ENCODE measurements at places on chromosomes 12 and 14.

DNA sequence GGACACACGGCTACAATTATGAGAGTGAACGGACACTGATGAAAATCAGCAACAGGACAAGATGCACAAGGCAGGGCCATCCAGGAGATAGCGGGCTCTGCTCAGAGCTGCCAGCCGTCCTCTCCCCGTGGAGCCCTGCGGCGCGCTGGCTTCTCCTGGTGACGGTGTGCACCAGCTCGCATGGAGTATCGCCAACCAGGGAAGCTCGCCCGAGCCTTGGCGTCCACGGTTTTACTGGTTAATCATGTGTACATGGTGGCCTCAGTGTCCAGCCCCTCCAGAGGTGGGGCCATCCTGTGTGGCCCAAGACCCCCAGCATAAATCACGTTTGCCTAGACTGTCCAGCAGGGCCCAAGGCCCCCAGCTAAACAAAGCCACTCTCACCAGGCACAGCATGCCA is 31.2 kb upstream of the DYNC1H1 start:
- DNase-seq: no peak

DNA sequence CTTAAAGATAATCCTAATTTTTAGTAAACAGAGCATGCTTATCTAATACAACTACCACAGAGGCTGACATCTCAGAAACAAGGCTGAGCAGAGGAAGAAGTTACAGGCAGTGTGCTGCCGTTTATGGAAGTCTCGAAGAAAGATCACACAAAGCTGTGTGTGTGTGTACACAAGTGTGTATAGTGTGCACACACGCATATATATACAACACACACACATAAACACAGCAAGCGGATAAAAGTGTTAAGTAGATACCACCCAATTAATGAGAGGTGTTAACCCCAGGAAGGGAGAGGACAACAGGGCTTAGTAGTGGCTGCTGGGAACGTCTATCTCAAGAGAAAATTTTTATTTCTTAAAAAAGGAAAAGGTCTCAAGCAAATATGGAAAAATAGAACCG is 15.3 kb downstream of the CCDC88C start:
- no peak for DNase-seq

DNA sequence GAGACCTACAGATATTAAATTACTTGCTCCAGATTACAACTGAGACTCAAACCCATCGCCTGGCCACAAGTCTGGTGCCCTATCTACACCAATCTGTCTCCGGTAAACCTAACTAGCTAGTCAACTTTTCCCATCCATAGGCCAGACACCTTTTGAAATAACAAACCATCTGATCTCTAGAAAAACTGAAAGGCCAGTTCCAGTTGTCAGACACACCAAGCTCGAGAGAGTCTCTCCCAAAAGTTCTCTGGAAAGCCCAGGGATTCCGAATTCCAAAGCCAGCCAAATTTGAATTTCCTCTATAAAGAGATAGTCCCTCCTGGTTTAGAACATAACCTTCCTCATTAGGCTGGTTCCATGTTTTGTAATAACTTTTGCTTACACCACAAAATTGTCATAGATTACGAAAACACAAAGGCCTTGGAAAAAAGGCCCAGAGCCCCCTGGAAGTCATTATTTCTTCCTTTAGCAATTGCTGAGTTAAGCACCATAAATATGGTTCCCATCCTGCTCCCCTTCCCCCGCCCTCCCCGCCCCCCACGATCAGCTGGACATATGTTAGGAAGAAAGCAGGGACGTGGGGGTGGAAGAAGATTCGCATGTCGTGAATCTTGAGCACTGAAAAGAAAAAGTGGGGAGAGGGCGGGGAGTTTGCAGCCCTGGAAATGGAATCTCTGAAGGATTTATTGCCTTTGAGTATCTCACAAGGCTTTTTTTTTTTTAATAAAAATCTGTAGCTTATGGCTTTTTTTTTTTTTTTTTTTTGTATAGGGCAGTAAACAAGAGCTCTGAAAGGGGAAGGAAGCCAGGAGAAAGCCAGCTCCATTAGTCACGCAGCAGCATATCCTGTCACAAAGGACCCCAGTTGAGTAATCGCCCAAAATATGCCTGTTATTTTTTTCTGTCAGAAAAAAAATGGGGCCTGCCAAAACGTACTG is 110.4 kb downstream of the ZFP36L1 start:
- DNase-seq: no peak

DNA sequence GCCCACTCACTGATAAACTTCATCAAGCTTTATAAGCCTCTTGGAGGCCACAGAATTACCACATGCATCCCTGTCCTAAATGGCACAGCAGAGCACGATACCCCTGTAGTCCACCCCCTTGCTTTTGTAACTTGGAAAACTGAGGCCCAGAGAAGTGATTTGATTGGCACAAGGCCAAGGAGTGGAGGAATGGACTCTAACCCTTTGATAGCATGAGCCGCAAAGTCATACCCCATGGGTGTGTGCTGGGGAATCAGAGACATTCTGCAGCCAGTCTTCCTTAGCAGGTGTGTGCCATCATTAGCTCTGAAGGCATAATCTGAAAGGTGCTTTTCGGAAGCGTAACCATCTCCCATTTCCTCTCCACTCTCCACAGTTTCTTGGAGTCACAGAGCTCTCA is 28.5 kb upstream of the PWP1 start:
- DNase-seq: no peak

DNA sequence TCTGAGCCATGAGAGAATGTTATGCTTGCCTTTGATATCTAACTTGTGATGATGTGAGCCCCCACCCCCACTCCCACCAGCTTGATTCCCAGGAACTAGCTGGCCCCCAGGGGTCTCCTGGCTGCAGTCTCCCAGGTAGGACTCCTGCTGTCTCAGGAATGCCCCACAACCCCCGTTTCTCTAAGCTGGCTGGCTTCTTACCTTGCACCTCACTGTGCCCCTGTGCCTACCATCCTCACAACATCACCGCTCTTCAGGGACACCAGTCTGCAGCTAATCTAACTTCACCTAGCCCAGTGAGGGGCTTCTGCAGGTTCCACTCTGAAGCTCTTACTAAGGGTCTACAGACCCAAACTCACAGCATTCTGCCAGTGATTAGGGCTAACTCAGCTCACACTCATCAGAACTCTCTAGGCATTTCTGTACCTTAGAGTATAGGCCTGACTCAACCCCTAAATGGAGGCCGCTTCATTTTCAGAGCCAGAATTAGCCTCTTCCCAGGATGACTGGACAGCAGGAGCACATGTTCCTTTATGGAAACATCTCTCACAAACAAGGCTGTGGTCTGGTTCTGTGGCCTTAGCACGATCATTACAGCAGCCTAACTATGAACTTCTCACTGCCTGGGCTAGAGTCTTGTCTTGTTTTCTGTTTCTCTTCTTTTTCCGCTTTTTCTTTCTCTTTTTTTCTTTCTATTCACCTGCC is 72.8 kb upstream of the IFNG-AS1 start:
- DNase-seq: no peak

- no peak for DNase-seq
Measured at GRCh38 chr14:55701638-55702037, 121.6 kb downstream of the KTN1 start.

- DNase-seq: no peak
Measured at GRCh38 chr12:104721039-104721405, 237.1 kb downstream of the SLC41A2 start.

DNA sequence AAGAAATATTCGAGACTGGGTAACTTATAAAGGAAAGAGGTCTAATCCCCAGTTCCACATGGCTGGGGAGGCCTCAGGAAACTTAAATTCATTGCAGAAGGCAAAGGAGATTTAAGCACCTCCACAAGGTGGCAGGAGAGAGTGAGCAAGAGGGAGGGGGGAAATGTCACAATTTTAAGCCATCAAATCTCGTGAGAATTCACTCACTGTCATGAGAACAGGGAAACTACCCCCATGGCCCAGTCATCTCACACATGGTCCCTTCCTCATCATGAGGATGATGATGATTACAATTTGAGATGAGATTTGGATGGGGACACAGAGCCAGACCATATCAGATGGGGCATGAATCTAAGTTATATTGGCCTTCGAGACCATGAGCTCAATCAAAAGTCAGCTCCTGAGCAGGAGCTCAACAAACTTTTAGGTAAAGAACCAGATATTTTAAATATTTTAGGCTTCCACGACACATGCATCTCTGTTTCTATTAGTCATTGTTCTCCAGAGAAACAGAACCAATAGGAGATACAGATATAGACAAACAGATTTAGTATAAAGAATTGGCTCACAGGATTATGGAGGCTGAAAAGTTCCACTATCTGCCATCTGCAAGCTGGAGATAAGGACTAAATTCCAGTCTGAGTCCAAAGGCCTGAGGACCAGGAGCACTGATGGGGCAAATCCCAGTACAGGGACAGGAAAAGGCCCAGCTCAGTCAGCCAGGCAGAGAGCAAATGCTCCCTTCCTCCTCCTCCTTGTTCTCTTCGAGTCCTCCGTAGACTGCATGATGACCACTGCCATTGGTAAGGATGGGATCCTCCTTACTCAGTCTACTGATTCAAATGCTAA is 24.9 kb downstream of the DGLUCY start:
- peak; percentile 25 for DNase-seq

GRCh38 chr14:99732436-99733210 is 48.5 kb downstream of the CYP46A1 start:
- no peak for DNase-seq

DNA sequence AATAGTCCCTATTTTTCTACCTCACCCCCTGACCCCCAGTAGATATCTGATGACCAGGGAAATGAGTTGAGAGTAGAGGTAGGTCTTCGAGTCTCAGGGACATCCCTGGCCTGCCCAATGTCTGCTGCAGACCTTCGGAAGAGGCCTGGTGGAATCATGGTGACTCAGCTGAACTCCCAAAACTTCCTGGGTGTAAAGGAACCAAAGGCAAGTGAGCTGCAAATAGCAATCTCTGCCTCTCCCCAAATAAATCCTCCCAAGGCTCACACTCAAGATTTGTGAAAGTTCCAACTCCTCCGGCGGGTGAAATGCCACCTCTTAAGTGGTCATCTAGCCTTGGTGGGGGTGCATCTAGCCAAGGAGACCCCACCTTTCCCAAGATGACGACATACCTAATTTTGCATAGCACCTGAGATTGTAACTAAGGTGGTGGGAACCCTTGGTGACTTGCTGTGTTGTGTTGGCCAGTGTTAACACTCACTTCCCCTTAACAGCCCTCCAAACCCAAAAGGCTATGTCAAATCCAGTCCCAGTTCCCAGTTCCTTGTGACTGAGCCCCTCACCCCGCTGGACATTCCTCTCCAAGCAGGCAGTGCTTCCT is 6.3 kb downstream of the ZFP36L1 start:
- no peak for DNase-seq

- DNase-seq: no peak
Measured at GRCh38 chr14:23299986-23300686, 2.5 kb downstream of the PPP1R3E start.

DNA sequence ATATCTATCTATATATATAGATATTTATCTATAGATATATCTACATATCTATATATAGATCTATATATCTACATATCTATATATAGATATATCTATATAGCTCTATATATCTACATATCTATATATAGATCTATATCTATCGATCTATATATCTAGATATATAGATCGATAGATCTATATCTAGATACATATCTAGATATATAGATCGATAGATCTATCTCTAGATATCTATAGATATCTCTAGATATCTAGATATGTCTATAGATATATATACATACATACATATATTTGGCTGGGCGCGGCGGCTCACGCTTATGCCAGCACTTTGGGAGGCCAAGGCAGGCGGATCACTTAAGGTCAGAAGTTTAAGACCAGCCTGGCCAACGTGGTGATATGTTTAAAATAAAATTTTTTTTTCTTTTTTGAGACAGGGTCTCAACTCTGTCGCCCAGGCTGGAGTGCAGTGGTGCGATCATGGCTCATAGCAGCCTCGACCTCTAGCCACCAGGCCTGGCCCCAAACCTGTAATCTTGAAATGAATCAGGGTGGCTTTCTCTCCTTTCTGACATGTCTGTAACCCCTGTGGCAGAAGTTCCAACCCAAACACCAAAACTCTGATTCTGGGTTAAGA is 18.1 kb downstream of the ARPC3 start:
- no peak for DNase-seq

- no peak for DNase-seq
Measured at GRCh38 chr12:125092108-125092871, 27.1 kb downstream of the AACS start.

DNA sequence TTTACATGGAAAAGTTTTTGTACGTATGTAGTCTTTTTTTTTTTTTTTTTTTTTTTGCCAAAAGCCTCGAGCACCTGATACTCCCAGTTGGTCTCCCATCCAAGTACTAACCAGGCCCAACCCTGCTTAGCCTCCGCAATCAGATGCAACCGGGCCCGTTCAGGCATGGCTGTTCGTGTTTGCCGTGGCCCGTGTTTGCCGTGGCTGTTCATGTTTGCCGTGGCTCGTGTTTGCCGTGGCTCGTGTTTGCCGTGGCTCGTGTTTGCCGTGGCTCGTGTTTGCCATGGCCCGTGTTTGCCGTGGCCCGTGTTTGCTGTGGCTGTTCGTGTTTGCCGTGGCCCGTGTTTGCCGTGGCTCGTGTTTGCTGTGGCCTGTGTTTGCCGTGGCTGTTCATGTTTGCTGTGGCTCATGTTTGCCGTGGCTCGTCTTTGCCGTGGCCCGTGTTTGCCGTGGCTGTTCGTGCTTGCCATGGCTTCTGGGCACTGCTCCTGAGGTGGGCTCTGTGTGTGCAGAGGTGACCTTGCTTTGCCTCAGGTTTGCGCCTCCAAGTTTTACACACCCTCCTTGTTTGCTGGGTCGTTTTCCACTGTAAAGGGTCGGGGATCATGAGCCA is 26.8 kb upstream of the MMP17 start:
- no peak for DNase-seq

- DNase-seq: no peak
Measured at GRCh38 chr14:34843011-34843554, 32.1 kb downstream of the BAZ1A start.

GRCh38 chr12:68303850-68304249 is 28.3 kb downstream of the MDM1 start:
- no peak for DNase-seq

DNA sequence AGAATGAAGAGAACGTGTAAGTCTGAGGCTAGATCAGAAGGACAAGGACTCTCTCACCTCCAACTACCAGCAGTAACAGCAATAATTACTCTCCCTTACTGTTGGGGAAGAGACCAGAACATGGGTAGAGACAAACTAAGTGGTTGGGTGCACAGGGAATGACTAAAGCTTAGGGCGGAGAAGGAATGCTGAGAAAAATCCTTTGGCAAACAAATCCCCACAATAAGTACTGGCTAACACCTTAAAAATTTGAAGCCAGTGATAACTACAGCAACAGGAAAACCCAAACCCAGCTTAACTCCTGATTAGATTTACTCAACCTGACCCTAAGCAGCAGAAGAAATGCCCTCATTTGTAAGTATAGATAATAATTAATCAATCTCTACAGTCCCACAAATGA is 759.0 kb downstream of the AACS start:
- DNase-seq: no peak

DNA sequence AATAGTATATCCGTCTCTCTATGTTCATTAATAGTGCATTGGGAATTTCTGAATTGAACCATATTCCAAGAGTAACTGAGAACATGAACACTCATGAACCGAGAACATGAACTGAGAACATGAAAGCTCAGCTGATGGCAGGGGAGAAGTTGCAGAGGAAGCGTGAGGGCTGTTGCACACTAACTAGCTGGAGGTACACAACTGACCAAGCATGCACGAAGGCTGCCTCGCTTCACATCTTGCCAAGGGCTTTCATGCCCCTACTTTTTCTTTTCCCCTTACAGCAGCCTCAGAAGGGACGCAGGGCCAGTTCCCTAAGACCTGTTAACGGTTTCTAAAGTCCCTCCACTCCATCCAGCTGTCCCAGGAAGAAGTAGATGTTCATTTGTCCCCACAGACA is 4.3 kb downstream of the RNASE1 start:
- no peak for DNase-seq

All from NCI-H2081 (cell line).